K562 (cell line): ENCODE measurements at places on chromosomes 5 and 9. TPM values are rescaled to one million over a fixed set of nuclear protein-coding genes. Genes with fewer than 3 reads are reported as not detected.

The STPG3 gene
- total RNA-seq = not detected in 2 replicates

DNA sequence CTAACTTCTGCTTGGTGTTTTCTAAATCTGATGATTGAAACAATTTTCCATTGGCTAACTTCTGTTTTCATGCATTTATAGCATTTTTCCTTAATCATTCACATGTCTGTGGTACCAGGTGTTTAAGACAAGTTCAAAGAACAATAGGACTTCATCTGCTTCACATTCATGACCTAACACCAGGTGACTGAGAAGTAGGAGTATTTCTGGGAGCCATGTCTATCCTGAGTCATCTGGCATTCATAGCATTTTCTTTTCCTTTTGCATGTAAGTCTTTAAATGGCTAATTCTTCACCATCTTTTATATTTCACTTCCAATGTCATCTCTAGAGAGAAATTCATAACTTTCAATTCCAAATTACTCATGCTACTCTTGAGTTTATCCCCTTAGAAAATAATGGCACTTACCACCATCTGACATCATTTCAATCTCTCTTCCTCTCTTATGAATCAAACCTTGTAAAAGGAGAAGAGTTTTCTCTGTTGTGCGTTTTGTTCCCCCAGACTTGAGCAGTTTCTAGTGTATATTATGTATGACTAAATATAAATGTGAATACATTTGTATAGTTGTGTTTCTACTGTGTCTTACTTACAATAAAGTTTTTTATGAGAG is 1196.1 kb upstream of the CDH9 start:
- no peak overlapping the region for H3K4me3 ChIP-seq
- no peak for DNase-seq
- H3K36me3 ChIP-seq = no peaks in the 10 kb centered on the region
- no peak overlapping the region for H3K27ac ChIP-seq
- H3K27me3 ChIP-seq = no peaks in the 10 kb centered on the region

- H3K4me3 ChIP-seq = no peak overlapping the region
- DNase-seq = no peak
- no peaks in the 10 kb centered on the region for H3K27me3 ChIP-seq
- H3K27ac ChIP-seq = no peak overlapping the region
- 0 out of 3 replicates have a peak, but pooled peaks cover 3% of the 10 kb centered on the region for H3K36me3 ChIP-seq
Observed at GRCh38 chr5:143331956-143332355, 71.5 kb downstream of the NR3C1 start.

The SPACA9 gene
- 0.38 and 0.40 TPM in 2 replicates for total RNA-seq

DNA sequence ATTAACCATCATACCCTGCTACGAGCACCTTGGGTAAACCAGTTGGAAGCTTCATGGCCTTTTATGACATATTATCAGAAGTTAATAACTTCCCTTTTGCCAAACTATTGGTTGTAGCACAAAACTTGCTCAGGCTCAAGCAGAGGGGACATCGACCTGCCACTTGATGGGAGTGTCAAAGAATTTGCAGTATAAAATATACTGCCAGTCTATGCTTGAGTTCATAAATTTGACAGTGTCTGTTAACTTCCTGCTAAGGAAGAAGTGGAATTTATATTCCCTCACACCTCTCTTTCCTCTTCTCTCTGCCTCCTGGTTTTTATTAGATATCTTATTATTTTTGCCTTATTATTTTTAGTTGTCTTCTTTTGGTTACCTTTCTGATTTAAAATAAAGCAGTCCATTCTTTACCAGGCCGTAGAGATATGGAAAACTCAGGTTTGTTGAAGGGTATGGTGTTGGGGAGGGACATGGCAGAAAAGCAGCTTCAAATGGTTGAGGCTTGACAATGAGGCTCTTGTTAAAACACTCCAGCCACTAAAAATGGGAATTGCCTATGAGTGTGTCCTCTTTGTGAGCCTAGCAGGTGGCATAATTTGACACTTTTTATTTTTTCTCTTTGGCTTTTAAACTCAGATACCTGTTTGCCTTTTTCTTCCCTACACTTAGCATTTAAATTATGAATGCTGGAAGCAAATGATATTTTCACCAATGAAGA is 298.0 kb downstream of the DOCK8 start:
- H3K4me1 ChIP-seq = no peaks in the 10 kb centered on the region
- H3K27me3 ChIP-seq = peaks cover 14% of the 10 kb centered on the region
- H3K36me3 ChIP-seq = no peaks in the 10 kb centered on the region
- no peak for DNase-seq

DNA sequence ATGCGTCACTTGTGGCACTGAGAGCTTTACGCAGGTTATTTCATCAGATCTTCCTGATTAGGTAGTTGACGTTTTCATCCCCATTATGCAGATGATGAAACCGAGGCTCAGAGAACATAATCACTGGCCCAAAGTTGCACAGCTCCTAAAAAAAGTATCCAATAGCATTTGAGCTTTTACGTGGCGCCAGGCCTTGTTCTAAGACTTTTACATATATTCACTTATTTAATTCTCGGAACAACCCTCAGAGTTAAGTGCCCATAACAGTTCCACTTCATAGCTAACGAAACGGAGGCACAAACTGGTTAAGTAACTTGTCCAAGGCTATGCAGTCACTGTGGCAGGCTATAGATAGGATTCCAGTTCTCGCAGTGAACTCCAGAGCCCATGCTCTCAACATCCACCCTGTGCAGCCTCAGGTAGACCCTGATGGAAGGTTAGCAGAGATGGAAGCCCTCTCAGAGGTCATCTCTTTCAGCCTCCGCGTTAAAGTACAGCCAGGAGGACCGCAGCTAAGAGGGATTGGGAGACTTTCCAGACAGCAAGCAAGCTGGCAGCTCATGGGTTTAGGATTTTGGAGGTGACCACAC is 39.3 kb downstream of the AMBP start:
- H3K4me1 ChIP-seq = no peaks in the 10 kb centered on the region
- no peak for DNase-seq
- H3K36me3 ChIP-seq = peaks cover 6% of the 10 kb centered on the region; the same call in 1 of the 3 replicates
- no peak overlapping the region for H3K4me3 ChIP-seq
- H3K27me3 ChIP-seq = no peaks in the 10 kb centered on the region
- H3K27ac ChIP-seq = no peak overlapping the region

DNA sequence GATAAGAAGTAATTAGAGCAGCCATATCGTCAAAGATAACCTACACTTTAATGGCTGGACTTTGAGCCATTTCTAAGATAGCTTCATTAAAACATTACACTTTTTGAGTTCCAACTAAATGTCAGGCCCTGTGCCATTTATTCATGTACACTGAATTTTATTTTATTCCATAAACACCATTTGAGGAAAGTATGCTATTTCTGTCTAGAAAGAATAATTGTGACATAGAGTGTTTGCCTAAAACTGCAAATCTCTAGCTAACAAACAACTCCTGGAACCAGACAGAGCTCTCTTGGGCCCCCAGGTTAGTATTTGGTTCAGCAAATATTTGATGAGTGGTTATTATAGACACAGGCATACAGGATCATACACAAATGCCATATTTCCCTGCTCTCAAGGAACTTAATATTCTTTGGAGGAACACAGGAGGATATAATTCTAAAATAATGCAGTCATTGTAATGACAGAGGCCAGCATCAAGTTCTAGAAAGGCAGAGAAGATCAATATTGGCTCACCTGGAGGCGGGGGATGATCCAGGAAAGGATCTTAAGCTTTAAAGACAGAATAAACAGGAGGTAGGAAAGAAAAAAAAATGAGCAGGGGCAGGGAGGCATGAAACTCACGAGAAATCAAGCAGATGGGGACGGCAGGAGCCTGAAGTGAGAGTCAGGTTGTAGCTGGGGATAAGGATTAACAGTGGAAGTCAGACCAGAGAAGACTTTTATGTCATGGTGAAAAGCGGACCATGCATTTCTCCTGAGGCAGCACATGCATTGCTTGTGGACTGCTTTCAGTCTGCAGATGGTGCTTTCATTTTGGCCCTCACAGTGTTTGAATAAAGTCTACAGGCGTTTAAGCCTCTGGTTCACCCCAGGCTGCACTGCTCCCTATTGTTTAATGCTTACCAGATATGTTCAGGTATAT is 127.7 kb downstream of the GCNT1 start:
- H3K4me3 ChIP-seq = no peak overlapping the region
- no peaks in the 10 kb centered on the region for H3K4me1 ChIP-seq
- H3K27me3 ChIP-seq = 0 out of 2 replicates have a peak, but pooled peaks cover 7% of the 10 kb centered on the region
- no peak overlapping the region for H3K27ac ChIP-seq

DNA sequence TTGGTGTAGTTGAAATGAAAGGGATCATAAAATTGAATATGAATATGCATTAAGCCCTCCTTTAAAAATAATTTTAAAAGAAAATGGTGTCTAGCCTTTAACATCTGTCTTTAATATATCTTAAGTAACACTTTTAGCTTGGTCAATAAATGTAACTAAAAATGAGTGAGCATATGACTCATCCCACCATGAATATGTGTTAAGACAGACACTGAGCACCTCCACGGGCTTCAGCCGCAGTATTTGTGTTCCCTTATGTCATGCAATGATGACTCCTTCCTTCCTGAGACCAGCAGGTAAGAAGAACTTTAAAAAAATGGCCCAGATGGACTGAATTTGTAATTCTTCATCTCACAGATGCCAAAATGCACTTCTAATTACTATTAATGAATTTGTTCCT is 563.2 kb downstream of the NR2F1-AS1 start:
- H3K36me3 ChIP-seq = no peaks in the 10 kb centered on the region
- no peaks in the 10 kb centered on the region for H3K27me3 ChIP-seq
- H3K27ac ChIP-seq = no peak overlapping the region
